GM06990 (cell line): ENCODE measurements at places on chromosomes 6 and 20.

- no peak for DNase-seq
These were observed 72.9 kb downstream of the TCP11 start for GRCh38 chr6:35068206-35068605.

- no peak for DNase-seq
These were observed 86.6 kb downstream of the SLC16A10 start for GRCh38 chr6:111173946-111174345.

GRCh38 chr20:50301712-50302111, 111.1 kb downstream of the CEBPB start:
- DNase-seq: no peak

GRCh38 chr20:48667889-48668413, 159.8 kb downstream of the PREX1 start:
- no peak for DNase-seq

GRCh38 chr6:150159757-150160156, 16.9 kb downstream of the PPP1R14C start:
- no peak for DNase-seq

- no peak for DNase-seq
These were observed 11.4 kb upstream of the LOC128125822 start for GRCh38 chr6:63560801-63561287.

DNA sequence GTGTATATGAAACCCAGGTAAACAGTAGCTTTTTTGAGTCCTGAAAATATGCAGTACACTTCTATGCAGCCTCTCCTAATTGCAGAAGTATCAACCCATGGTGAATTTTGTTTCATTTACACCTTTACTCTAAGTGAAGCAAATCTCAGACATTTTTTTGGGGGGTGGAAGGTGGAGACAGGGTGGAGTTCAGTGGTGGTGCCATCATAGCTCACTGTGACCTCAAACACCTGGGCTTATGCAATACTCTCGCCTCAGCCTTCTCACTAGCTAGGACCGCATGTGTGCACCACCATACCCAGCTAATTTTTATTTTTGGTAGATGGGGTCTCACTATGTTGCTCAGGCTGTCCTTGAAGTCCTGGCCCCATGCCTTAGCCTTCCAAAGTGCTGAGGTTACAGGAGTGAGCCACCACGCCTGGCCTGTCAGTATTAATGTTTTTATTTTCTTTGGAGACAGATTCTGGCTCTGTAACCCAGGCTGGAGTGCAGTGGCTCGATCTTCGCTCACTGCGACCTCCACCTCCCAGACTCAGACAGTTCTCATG, 80.3 kb downstream of the JARID2 start:
- no peak for DNase-seq

GRCh38 chr6:146029573-146030184, 817 bp downstream of the GRM1 start:
- no peak for DNase-seq

- DNase-seq: no peak
These were observed 698 bp downstream of the FAM210B start for GRCh38 chr20:56359212-56360132.

- DNase-seq: peak; percentile 78
These were observed 6.5 kb upstream of the ZSCAN9 start for GRCh38 chr6:28218312-28219248.

- no peak for DNase-seq
These were observed 32.8 kb upstream of the HBS1L start for GRCh38 chr6:135087403-135087802.

DNA sequence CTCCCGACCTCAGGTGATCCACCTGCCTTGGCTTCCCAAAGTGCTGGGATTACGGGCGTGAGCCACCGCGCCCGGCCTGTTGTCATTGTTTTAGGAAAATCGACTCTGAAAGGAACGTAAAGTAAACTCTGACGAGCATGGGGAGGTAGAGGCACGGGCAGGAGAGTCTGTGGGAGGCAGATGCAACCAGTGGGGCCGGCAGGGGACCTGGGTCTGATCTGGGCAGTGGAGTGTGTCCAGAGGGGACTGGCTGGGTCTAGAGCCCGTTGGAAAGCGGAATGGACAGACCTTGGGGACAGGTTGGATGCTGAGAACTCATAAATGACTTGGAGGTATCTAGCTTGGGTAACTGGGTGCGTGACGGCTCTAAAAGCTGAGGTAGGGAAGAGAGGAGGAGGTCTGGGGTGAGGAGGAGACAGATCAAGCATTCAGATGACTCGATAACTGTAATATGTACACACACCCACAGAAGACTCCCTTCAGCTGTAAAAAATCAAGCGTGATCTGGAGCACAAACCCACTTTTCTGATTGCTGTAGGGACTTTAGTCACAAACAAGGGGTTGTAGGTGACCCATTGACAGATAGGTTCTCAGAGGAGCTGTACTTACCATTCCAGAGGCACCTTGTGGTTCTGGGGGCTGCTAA, 22.4 kb downstream of the MANBAL start:
- DNase-seq: no peak

- DNase-seq: no peak
These were observed 64.8 kb downstream of the PPP1R3G start for GRCh38 chr6:5149891-5150290.

GRCh38 chr6:112881828-112882780, 535.0 kb downstream of the RFPL4B start:
- no peak for DNase-seq

DNA sequence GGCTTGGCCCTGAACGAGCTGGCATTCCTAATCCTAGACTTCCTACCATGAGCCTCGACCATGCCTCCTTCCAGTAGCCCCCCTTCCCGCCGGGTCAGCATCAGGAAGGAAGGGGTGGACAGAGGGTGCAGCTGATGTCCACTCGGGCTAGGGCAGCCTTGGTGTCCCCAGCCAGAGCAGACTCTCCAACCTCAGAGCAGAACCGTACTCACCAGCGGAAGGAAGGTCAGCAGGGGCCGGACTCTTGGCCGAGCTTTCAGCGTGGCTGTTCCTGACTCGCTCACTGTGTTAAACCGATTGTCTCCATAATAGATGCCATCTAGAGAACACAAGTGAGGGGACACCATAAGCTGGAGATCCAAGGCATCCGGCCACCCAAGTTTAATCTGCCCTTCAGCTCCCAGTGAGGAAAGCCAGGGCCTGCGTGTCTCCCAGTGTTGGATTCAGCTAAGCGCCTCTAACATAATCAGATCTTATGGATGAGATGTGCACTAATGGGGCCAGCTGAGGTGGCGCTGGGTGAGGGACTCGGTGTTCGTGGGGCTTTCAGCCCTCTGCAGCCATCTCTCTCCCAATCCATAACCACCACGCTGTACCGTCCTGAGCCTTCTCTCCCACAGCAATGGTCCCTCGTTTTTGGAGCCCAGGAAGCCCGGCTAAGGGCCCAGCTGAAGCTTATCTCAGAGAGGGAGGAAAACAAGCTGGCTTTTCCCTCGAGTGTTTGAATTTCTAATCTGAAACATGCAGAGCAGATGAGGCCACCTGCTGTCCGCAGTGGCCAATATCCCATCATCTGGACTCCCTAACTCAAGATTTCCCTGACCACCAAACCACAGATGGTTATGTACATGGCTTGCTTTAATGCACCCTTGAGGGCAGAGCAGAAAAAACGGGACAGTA, 13.7 kb downstream of the C6orf132 start:
- DNase-seq: no peak

DNA sequence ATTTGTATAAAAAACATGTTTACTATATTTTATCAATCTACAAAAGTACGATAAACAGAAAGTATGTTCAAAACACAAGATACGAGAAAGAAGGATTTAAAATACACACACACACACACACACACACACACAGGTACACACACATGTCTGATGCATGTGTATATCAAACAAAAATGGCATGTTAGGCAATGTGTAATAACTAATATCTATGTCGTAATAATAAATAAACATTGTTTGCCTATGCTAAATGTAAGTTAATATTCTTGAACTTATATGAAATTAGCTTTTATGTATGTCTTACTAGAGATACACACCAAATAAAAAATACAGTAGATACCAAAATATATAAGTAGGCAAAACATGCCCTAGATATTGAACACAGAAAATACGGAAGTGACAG, 894.9 kb downstream of the EYS start:
- DNase-seq: no peak

- DNase-seq: no peak
These were observed 57.3 kb upstream of the TSHZ2 start for GRCh38 chr20:52914870-52915269.

GRCh38 chr6:3800850-3801591, 48.2 kb upstream of the FAM50B start:
- DNase-seq: peak; percentile 20

DNA sequence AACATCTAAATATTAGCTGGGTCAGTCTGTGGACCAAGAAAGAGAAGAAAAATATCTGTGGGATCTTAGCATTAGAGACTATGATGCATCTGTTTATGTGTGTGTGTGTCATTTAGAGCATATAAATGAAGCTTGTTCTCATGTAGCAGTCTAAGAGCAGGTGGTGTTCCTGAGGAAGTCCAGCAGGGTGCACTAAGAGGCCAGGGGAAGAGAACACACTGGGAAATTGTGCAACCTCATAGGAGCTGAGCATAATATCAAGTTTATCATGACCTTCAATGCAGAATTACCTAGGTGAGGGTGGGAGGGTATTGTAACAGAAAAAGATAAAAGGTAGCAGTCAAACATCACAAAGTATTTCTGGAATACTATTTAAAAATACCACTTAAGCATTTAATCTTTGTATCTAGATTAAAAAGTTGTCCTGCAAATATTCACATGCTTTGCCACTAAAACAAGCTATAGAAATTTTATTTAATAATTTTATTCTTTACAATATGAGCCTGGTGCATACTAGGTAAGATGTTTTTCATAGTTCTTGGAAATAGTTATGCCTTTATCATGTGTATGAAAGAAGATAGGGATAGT, 80.5 kb downstream of the SMPDL3A start:
- no peak for DNase-seq

GRCh38 chr6:108655806-108656651, 95.3 kb downstream of the FOXO3 start:
- no peak for DNase-seq

DNA sequence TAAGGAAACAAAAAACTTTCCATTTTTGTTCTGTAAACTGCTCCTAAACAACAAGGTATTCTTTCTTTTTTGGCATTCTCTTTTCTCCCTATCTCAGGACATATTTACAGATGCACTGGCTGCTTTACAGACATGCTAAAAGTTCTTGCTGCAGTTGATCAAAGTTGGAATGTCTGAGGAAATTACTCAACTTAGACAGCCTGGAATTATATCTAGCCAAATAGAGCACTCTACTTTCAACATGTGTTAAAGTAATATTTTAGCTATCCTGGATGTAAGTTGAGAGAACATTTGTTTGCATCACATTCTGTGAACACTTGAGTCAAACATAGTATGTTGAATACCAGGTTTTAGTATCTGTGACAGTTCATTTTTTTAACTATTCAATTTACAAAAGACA, 24.8 kb downstream of the TASP1 start:
- DNase-seq: no peak

DNA sequence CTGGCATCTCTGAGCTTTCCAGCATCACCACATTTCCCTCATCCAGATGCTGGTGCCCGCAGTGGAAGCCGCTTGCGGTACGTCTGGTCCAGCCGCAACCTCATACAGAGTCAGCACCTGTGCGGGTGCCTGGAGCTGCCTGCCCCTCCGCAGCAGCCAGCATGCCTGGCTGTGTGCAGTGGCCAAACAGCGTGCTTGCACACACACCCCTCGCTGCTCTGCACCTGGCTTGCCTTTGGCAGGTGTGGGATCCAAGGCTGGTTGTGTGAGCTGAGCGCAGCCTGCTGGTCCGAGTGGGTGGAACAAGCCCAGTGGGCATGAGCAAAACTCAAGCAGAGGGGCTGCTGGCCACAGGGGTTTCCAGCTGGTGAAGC, 3.1 kb upstream of the HINT3 start:
- no peak for DNase-seq

DNA sequence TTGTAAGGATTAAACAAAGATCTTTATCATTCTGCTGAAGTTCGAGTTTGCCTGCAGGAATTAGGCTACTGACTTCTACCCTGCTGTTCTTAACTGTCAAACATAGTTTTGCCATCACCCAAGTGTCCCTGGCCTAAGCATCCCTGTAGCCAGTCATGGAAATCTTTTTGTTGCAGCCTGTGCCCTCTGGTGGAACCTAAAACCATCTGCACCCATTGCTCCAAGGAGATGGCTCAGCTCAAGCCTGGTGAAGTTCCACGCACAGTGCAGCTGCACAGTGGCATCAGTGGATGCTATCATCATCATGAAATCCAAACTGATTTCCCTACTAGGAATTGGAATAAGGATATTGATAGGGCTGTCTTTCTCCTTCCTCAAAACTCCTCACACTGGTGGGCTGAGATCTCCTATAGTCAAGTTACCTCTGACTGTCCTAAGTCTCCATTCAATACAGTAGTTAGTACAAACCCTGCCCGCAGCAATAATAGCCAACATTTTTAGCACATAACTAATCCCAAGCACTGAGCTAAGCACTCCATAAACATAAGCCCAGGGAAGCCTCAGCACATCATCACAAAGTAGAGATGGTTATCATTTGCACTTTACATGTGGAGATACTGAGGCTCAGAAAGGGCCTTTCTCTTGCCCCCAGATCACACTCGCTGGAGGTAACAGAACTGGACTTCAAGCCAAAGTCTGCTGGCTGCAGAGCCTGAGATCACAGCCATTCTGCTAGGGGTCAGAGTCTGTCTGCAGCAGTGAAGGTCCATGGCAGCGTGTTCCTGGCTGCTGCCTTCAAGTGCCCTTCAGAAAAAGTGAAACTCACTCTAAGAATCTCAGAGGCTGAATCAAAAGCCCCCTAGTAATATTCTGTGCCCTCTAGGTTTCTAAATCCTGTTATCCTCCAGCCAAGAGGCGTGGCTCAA, 77.2 kb upstream of the MC3R start:
- DNase-seq: no peak

DNA sequence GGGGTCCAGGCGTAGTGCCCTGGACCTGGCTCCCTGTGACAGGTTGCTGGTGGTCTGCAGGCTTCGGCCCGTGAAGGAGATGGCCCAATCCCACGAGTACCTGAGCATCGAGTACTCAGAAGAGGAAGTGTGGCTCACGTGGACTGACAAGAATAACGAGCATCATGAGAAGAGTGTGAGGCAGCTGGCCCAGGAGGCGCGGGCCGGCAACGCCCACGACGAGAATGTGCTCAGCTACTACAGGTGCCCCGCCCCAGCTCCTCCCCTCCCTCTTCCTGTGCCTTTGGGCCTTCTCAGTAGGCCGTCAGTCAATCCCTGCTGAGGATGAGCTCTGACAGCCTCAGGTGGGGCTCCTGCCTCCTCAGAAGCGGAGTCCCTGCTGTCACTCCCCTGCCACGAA, 42.6 kb downstream of the UQCC2 start:
- peak; percentile 62 for DNase-seq

- no peak for DNase-seq
These were observed 339.7 kb downstream of the TBC1D32 start for GRCh38 chr6:120994573-120994967.
